H1 (cell line): ENCODE measurements at places on chromosomes 12 and 14. TPM values are rescaled to one million over a fixed set of nuclear protein-coding genes. Genes with fewer than 3 reads are reported as not detected.
A peak's percentile ranks its signal among the peaks of the same experiment; 100 is the strongest.

DEPDC4 gene
- 0.71 and 0.80 TPM in 2 replicates for polyA plus RNA-seq

DIO2 gene
- polyA plus RNA-seq, result 0.03 and 0.11 TPM in 2 replicates

MLXIP gene
- 5.5 and 13.2 TPM in 2 replicates for polyA plus RNA-seq

HVCN1 gene
- 10.5 and 11.2 TPM in 2 replicates for polyA plus RNA-seq

CEBPE gene
- 0.05 and 0.06 TPM in 2 replicates for polyA plus RNA-seq

PPFIA2 gene
- 0.72 and 1.2 TPM in 2 replicates for polyA plus RNA-seq

GRCh38 chr14:79924551-79924950 is 286.8 kb downstream of the DIO2 start:
- no peak for DNase-seq
- no peak overlapping the region for H3K4me3 ChIP-seq
- H3K27ac ChIP-seq, result no peak overlapping the region
- H3K27me3 ChIP-seq, result no peaks in the 10 kb centered on the region
- H3K36me3 ChIP-seq, result no peaks in the 10 kb centered on the region

- H3K4me3 ChIP-seq, result no peak overlapping the region
- H3K27me3 ChIP-seq, result no peaks in the 10 kb centered on the region
These were observed 8.5 kb upstream of the VASH1 start for GRCh38 chr14:76752744-76753143.

DNA sequence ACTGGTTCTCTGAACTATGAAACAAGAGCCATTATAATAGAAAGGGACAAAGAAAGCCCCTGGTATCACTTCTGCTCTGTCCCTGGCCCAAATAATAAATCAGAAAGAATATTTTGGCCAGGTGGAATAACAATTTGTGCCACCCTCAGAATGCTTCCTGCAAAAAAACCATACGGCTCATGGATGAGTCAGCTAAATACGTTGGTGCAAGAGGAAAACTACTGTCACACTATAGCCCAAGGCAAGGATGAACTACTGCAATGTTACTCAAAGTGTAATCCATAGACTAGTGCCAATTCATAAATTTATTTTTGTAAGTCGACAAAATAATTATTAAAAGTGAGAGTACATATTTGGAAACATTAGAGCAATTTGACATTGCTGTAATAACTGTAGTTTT is 68.2 kb downstream of the ANKS1B start:
- no peak overlapping the region for H3K4me3 ChIP-seq
- no peaks in the 10 kb centered on the region for H3K36me3 ChIP-seq
- H3K27me3 ChIP-seq, result no peaks in the 10 kb centered on the region
- no peaks in the 10 kb centered on the region for H3K4me1 ChIP-seq
- H3K27ac ChIP-seq, result no peak overlapping the region

- H3K4me3 ChIP-seq, result no peak overlapping the region
- no peak for DNase-seq
- no peak overlapping the region for H3K27ac ChIP-seq
- H3K36me3 ChIP-seq, result 0 out of 2 replicates have a peak, but pooled peaks cover 5% of the 10 kb centered on the region
These were observed 9.7 kb downstream of the JDP2 start for GRCh38 chr14:75437201-75438143.

- H3K27me3 ChIP-seq, result peaks cover 9% of the 10 kb centered on the region
- no peak overlapping the region for H3K27ac ChIP-seq
- H3K36me3 ChIP-seq, result no peaks in the 10 kb centered on the region
These were observed 1.7 kb downstream of the IRAK3 start for GRCh38 chr12:66190519-66191370.

DNA sequence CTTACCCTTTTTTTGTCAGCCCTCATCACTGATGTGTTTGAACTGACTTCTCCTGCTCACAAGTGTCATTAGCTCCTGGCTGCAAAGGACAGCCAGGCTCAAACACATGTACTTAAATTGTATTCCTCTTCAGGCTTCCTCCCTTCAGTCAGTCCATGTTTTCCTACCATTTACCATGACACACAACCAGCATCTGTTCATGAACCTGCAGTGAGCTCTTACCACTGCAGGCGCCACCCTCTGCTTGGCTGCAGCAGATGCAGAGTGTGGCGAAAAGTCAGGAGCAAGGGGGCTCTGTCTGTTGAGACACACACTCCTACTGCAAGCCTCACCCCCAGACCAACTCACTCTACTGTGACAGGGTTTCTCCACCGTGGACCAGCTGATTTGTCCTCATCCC is 70.2 kb downstream of the TSPAN11 start:
- H3K27me3 ChIP-seq, result no peaks in the 10 kb centered on the region
- H3K4me3 ChIP-seq, result no peak overlapping the region
- no peak overlapping the region for H3K27ac ChIP-seq

- no peaks in the 10 kb centered on the region for H3K4me1 ChIP-seq
- H3K36me3 ChIP-seq, result no peaks in the 10 kb centered on the region
- DNase-seq, result no peak
- H3K27ac ChIP-seq, result no peak overlapping the region
These were observed 351.6 kb upstream of the TBX3 start for GRCh38 chr12:115035535-115036107.

DNA sequence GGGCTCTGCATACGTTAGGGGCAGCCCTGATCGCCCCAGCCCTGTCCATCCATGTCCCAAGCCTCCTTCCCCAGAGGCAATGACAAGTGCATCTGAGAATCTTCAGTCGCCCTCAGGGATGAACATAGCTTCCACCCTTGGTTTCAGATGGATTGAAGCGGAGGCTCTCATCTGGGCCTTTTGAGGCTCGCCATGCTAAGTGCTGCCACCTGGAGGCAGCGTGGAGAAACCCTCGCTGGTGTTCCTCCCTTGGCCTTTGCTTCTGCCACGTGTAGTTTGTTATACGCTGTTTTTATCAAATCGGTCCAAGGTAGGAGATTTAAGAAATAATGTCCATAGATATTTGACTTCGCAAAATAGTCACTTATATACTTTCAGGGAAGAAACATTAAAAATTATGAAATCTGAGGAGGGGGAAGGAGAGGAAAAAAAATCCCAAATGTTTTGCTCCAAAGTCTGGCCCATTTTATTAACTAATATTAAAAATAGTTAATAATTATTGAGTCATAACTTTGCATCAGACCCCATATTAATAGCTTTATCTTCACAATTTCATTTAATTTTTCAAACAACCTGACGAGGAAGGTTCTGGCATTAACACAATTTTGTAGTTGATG is 28.8 kb upstream of the LRRC10 start:
- no peaks in the 10 kb centered on the region for H3K27me3 ChIP-seq
- H3K36me3 ChIP-seq, result no peaks in the 10 kb centered on the region
- peaks cover 4% of the 10 kb centered on the region; the same call in 1 of the 2 replicates for H3K4me1 ChIP-seq
- no peak overlapping the region for H3K4me3 ChIP-seq
- DNase-seq, result peak; percentile 36

DNA sequence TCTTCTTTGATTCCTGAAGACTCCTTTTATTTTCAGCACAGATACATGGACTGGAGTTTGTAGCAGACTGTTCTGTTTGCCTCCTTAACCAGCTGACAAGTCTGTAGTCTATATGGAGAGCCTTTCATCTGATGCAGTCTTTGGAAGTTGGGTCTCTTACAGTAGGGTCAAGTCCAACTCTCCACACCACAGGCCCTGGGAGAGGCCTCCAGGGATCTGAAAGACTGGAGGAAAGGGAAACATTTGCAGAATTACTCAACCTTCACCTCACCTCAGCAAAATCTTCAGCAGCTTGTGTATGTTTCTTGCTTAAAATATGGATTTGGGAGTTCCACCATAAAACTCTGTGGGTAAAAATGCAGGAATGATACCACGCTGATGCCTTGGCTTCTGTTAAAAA is 188.4 kb downstream of the MSRB3 start:
- no peak overlapping the region for H3K27ac ChIP-seq
- no peak for DNase-seq
- no peaks in the 10 kb centered on the region for H3K27me3 ChIP-seq
- no peaks in the 10 kb centered on the region for H3K4me1 ChIP-seq
- H3K4me3 ChIP-seq, result no peak overlapping the region

DNA sequence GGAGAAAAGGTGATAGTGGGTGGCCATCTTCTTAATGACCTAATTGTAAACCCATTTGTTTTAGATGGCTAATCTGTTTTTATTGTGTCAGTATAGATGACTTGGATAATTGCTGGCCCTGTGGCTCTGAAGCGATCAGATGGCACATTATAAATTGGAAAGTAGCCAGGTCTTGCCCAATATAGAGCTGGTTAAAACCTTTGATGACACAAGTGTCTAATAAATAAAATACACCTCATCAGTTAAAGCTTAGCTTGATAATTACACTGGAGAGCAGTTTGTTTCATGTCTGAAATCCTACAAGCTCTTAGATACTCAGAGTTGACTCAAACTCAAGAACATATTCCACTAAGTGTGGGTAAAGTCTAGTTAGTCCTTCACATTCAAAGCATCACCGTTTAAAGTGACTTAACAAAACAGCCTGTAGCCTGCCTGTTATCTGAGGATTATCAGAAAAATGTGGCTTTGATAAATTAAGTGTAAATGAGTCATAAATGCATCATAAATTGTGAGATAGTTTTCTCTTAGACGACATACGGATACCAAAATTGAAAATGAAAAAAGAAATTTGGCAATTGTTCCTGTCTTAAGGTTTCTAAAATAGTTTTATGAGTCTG is 280.9 kb downstream of the LRIG3 start:
- DNase-seq, result no peak
- no peak overlapping the region for H3K27ac ChIP-seq
- H3K4me1 ChIP-seq, result no peaks in the 10 kb centered on the region
- no peak overlapping the region for H3K4me3 ChIP-seq
- H3K36me3 ChIP-seq, result no peaks in the 10 kb centered on the region
- H3K27me3 ChIP-seq, result no peaks in the 10 kb centered on the region

DNA sequence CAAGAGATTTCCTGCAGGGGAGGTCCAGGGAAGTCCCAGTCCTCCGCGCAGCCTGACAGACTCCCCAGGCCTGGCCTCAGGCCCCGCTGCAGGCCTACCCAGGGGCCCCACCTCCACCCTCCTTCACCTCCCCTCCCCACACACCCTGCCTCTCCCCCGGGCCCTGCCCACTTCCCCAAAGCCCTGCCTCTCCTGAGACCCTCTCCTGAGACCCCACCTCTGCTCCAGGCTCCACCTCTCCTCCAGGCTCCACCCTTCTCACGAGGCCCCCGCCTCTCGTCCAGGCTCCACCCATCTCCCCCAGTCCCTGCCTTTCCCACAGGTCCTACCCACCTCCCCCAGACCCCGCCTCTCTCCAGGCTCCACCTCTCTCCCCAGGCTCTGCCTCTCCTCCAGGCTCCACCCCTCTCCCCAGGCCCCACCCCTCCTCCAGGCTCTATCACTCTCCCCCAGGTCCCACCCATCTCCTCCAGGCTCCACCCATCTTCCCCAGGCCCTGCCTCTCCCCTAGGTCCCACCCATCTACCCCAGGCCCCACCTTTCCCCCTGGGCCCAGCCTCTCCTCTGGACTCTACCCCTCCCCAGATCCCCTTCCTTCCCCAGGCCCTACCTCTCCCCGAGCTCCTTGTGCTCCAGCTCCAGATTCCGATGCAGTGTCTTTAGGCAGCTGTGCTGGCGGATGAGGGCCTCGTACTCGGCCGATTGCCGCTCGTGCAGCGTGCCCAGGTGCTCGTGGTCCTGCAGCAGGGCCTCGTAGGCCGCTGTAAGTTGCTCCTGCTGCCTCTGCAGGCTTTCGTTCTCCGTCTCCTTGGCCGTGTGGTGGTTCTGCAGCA is 58.8 kb upstream of the GPR68 start:
- H3K27me3 ChIP-seq, result no peaks in the 10 kb centered on the region
- H3K36me3 ChIP-seq, result peaks cover 36% of the 10 kb centered on the region
- DNase-seq, result peak; percentile 98
- no peak overlapping the region for H3K4me3 ChIP-seq

DNA sequence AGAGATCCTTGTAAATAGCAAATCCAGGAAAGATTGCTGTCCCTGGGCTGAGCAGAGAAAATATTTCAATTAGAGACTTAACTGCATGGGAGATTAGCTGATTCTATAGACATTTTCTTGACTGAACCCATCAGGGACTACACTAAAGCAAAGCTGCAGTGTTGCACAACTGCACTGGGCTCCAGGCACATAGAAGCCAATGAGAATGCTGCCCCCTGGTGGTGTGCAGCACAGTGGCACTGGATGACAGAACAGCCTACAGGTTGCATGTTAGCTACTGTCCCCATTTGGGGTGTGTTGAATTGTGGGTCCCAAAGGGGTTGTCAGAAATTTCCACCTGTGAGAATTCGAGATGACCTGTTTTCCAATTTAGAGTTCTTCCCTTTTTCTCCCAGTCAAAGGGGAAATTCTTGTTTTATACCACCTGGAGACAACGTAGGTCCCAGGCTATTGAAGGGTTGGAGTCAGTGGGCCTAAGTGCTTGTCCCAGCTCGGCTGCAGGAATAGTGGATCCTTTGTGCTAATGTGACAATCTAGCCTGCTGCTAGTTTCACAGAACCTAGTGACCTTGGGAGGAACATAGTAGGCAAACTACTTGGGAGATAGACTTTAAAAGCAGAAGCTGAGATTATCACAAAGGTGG is 114.7 kb downstream of the SLC8A3 start:
- H3K4me3 ChIP-seq, result no peak overlapping the region
- H3K27ac ChIP-seq, result no peak overlapping the region
- DNase-seq, result peak; percentile 87
- H3K4me1 ChIP-seq, result peaks cover 6% of the 10 kb centered on the region
- no peaks in the 10 kb centered on the region for H3K27me3 ChIP-seq
- H3K36me3 ChIP-seq, result no peaks in the 10 kb centered on the region

- no peaks in the 10 kb centered on the region for H3K27me3 ChIP-seq
- H3K27ac ChIP-seq, result no peak overlapping the region
- H3K36me3 ChIP-seq, result no peaks in the 10 kb centered on the region
- H3K4me1 ChIP-seq, result no peaks in the 10 kb centered on the region
- no peak for DNase-seq
These were observed 24.7 kb upstream of the EEA1 start for GRCh38 chr12:92953747-92954146.

GRCh38 chr14:60175255-60175902 is 10.2 kb upstream of the DHRS7 start:
- no peaks in the 10 kb centered on the region for H3K27me3 ChIP-seq
- no peak overlapping the region for H3K27ac ChIP-seq

GRCh38 chr14:77045238-77046162 is 17.0 kb upstream of the IRF2BPL start:
- peaks cover 13% of the 10 kb centered on the region; the same call in 1 of the 2 replicates for H3K4me1 ChIP-seq
- H3K27me3 ChIP-seq, result no peaks in the 10 kb centered on the region
- DNase-seq, result no peak

- H3K36me3 ChIP-seq, result no peaks in the 10 kb centered on the region
- H3K27ac ChIP-seq, result no peak overlapping the region
- no peak for DNase-seq
- H3K27me3 ChIP-seq, result no peaks in the 10 kb centered on the region
- H3K4me3 ChIP-seq, result no peak overlapping the region
- H3K4me1 ChIP-seq, result no peaks in the 10 kb centered on the region
These were observed 31.2 kb upstream of the USP44 start for GRCh38 chr12:95582230-95583058.
